ENCODE measurements at places on chromosomes 5 and 9.

- DNase-seq: peak; percentile 34
Observed at GRCh38 chr9:122213589-122214413, 15.0 kb downstream of the LHX6 start.

DNA sequence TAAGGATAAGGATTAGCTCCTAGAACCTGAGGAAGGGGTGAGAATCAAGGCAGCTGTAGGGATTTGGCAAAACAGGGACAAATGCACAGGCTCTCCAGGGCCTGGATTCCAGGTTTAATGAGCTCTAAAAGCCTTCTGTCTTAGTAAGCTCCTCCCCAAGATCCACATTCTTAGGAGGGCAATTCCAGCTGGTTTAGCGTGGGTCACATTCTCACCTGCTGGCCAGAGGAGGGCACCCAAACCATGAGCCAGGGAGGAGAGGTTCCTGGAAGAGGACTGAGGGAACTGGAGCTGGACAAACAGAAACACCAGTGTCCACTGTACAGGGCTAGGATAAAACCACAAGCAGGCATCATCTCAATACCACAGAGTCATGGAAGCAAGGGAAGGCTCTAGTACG is 480.0 kb downstream of the CCDC171 start:
- DNase-seq: peak; percentile 62

DNA sequence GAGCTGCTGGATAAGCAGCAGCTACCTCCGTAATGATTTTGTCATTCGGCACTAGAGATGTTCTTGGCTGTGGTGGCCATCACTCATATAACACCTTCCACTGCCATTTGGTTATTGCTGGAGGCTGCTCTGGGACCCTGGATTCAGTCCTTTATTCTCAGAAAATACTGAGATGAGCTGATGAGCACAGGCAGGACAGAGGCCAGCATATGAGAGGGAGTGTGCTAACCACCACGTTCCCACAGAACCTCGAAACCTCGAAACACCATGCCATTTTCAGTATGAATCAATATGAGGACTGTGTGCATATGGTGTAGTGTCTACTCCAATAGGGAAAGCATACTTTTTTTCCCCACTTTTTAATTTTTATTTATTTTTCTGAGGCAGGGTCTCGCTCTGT is 56.6 kb downstream of the ADAM19 start:
- DNase-seq: no peak

DNA sequence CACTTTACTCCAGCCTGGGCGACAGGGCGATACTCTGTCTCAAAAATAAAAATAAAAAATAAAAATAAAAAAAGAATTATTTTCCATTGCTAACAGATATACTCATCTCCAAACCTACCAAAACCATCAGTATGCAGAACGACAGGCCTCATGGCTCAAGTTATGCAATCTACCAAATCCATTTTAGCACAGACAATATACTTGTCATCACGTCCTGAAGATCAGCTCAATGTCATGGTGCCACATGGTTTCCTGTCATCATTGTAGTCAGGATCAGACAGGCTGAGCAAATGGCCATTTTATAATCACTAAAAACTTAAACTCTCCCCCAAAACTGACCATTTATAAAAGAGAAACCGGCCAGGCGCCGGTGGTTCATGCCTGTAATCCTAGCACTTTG is 69.1 kb downstream of the HABP4 start:
- DNase-seq: no peak

DNA sequence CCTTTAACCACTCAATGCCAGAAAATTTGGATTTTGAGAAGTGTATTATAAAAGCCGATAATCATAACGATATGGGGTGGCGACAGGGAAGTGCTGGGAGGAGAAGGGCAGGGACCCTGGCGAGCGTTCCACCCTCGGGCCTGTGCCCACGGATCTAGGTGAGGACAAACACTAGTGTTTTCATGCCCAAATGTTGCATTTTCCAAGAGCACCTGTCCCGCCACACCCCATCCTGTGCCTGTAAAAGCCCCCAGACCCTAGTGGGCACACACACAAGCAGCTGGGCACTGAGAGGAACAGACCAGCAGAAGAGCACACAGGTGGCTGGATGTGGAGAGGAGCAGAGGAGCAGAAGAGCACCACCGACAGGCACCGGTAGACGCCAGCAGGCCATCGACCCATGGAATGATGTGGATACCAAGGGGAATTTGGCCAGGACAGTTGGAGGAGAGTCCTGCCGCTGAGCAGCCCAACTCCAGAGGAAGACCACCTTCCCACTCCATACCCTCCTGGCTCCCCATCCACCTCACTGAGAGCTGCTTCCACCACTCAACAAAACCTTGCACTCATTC is 315.0 kb downstream of the EDIL3 start:
- DNase-seq: no peak

DNA sequence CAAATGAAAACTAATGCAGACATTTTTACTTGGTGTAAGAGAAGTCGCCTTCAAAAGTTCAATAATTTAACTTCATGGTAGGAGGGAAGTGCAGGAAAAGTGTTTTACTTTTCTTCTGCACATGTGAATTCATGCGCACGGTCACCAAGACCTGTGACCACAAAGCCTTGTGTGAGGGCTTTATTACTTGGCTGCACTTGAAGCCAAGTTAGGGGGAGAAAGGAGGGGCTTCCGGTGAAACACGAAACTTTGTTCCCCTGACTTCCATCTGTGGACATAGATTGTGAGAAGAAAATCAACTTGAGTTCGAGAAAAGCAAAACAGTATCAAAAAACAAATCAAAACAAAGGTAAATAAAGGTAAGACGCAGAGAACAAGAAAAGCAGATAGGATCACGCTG is 239.9 kb downstream of the ROR2 start:
- DNase-seq: no peak

DNA sequence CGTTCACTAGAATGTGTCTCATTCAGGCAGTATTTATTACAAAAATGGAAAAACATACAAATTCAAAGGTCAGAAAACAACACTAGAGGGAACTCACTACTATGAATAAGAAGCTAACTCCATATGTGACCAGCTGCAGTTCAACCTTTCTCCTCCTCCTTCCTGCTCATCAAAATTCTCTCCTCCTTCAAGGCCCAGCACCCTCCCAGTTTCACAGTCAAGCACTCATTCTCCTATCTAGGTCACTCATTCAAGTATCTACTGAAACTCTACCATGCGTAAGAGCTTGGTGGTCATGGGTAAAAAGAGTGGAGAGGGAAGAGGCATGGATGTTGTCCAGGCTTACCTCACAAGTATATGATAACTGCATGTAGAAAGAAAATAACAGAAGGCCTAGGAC is 27.7 kb downstream of the ECPAS start:
- no peak for DNase-seq

GRCh38 chr5:129972465-129973141 is 68.3 kb downstream of the CHSY3 start:
- no peak for DNase-seq

GRCh38 chr9:89679581-89679980 is 74.8 kb downstream of the GADD45G start:
- DNase-seq: no peak

DNA sequence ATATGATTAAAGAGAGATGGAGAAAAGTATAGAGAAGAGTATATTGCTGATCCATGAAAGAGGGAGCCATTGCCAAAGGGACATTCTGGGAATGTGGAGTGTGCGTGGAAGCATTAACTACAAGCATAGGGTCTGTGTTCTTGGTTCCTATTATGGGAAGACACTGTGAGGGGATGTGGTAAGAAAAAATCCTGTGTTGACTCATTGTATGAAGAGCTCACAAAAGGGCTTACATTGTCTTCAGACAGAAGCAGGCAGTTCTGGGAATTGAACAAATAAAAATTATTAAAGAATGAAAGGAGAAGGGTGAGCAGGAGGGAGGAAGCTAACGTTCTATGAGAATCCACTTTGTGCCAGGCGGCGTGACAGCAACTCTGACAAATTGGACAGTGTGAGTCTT is 250.4 kb upstream of the CHD1 start:
- DNase-seq: no peak

DNA sequence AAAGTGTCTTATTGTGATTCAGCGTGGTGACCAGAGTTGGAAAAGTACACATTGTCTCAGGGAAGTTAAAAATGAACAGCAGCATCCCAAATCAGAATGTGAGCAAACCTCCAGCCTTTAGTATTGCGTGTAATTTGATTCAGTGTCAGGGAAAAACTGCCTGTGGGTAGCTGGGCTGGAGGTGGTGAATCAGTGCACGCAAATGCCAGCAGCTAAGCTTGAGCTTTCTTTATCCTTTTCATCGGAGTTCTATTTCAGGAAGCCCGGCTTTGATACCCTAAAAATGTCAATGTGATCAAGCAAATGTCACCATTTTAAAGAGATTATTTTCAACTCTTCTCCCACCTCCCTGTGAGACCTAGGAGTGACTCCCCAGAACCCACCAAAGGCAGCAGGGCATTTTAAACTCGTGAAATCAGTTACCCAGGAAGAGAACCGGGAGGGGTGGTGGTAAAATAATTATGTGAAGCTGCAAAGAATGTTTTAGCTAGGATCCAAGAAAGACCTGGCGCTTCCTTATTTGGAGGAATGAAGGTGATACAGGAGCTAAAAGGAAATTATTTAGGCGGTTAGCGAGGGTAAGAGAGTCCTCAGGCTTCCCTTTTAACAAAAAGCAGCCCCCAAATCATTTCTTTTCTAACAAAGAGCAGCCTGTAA is 25.7 kb upstream of the C5orf47 start:
- DNase-seq: peak; percentile 69

DNA sequence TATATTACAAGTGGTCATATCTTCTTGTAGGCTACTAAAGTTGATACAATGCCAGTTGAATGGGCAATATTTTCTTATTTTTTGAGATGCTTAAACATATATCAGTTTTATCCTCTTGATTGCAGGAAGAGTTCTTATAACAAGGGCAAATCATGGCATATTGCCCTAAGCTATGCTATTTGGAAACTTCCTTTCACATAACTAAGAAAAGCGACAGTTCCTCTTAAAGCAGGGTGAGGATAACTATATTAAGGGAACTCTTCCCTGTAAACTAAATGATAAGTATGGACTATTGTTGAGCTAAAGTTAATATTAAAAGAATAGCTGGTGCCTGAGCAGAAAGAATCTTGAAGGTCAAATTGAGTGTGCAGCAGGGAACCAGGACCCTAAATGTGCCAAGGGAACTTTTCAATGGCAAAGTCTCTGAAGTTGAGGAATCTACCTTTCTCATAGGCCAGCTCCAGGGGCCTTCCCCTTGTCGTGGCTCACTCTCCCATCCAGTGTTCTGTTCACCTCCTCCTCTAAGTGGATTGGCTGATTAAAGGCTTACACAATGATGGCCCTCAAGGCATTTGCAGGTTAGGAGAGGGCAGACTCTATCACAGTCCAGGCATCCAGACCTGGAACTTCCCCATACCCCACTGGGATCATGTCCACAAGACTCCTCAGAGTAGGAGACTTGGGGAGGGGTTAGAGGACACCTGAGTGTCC is 26.8 kb downstream of the FYB1 start:
- DNase-seq: no peak

DNA sequence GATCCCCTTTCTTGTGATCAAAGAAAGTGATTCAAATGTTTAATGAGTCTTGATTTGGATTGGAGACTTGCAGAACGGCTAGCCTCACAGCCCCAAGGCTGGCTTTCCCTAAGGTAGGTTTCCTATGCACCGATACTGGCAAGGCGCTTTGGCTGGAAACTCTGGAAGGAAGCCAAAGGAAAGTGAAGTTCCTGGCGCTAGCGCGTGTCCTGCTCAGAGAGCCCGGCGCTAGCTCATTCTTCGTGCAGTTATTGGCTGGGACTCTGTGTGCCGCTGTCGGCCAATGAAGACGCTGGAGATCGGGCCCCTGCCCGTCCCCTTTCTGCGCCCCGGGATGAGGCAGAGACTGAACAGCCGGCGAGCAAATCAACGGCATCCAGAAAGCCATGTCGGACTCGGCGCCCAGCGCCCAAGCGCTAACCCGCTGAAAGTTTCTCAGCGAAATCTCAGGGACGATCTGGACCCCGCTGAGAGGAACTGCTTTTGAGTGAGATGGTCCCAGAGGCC is at the start of gene PCDHGC3:
PCDHGC3 (plus strand) TSS at position 342 of the 507 bp plus-strand sequence; CDS start at position 493, 151 bp downstream.
- peak; percentile 97 for DNase-seq

DNA sequence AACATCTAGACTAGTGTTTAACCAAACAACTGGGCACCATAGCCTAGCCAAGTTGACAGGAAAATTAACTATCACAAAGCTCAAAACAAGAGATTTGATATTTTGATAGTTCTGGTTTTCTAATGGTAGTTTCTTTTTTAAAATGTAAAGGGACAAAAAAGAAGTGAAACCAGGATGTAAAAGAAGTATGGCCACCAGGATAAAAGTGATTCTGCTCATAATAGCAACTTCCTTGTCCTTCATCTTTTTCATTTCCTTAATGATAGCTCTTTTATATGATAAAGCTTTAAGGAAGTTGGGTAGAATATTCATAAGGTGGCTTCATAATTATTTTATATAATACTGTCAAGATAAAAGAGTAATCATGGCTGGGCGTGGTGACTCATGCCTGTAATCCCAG is 139.1 kb downstream of the BASP1 start:
- no peak for DNase-seq

- DNase-seq: no peak
Observed at GRCh38 chr5:1104327-1105006, 7.4 kb downstream of the SLC12A7 start.

DNA sequence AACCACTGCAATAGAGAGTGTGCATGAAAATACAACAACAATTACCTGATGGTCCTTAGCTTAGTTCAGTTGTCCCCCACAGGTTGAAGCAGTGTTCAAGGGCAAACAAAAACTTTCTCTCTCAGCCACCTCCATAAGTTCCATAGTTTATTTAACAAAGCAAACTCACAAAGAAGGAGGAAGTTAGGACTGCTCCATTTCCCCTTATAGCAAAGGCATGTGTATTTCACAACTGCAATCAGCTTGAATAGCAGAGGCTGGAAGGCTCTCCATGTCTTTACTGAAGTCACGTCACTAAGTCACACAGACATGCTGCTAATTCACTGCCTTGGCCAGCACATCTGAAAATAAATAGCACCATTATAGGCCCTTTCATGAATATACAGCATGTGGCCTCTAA is 43.3 kb downstream of the DOCK8 start:
- DNase-seq: no peak

DNA sequence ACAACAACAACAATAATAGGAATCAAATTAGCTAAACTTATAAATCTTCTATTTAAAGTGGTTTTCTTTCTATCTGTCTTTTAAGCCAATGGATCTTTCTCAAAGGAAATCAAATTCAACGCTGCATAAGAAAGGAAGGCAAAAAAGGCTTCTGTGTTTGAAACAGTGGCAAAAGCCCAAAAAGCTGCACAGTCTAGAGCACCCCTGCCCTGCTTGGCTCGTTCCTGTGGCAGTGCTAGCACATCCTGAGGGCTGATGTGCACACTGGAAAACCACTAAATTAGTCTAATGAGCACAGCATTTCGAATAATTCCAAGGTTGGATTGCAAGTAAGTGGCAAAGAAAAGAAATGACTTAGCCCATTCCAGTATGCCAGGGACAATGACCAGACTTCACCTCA is 80.7 kb downstream of the AP3B1 start:
- no peak for DNase-seq

DNA sequence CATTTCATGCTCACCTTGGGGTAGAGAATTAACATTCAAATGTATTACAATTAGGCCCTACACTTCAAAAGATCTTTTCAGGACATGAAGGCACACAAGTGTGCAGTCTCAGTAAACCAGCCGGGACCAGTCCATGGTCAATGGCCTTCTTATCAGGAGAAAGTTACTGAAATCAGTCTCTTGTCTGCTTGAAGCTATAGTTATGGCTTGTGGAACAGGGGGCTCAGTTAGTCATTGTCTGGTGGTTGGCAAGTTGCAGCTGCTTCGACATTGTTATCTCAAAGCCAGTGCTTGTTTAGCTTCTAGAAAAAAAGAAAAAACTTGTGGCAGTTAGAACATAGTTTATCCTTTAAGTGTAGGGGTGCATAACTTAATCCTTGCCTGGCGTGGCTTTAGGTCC is 213.1 kb upstream of the ACO1 start:
- DNase-seq: no peak
